ENCODE measurements at places on chromosomes 7 and 10.

DNA sequence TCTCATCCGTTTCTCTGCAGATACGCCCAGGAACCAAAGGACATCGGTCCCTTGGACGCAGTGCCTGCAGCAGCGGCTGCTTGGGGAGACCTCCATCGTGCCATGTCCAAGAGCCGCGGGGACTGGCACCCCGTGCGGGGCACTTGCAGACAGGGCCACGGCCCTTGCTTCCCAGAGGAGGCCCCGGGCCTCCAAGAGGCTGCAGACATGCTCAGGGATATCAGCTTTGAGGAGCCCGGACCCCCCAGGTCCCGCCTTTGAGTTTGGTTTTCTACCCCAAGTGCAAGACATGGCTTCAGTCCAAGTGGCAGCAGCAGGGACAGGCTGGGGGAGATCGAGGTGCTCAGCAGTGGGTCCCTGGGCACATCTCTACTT lies 279.6 kb downstream of the ELFN1 start:
- no peaks in the 10 kb centered on the region for H3K27me3 ChIP-seq
- H3K27ac ChIP-seq, result no peak overlapping the region
- no peaks in the 10 kb centered on the region for H3K36me3 ChIP-seq
- no peak overlapping the region for H3K4me3 ChIP-seq
- DNase-seq, result no peak
- peaks cover 15% of the 10 kb centered on the region for H3K4me1 ChIP-seq

- H3K4me3 ChIP-seq, result no peak overlapping the region
- no peak overlapping the region for H3K27ac ChIP-seq
- DNase-seq, result no peak
- H3K36me3 ChIP-seq, result no peaks in the 10 kb centered on the region
Observed at GRCh38 chr7:135425036-135425435, 84.9 kb downstream of the CNOT4 start.

- H3K36me3 ChIP-seq, result no peaks in the 10 kb centered on the region
- H3K4me1 ChIP-seq, result no peaks in the 10 kb centered on the region
Observed at GRCh38 chr10:10043083-10043482, 974.6 kb upstream of the CELF2 start.

GRCh38 chr10:454860-455259 lies 234.6 kb downstream of the DIP2C start:
- H3K4me1 ChIP-seq, result peaks cover 18% of the 10 kb centered on the region
- no peak overlapping the region for H3K4me3 ChIP-seq
- H3K27ac ChIP-seq, result no peak overlapping the region
- peak; percentile 65 for DNase-seq

DNA sequence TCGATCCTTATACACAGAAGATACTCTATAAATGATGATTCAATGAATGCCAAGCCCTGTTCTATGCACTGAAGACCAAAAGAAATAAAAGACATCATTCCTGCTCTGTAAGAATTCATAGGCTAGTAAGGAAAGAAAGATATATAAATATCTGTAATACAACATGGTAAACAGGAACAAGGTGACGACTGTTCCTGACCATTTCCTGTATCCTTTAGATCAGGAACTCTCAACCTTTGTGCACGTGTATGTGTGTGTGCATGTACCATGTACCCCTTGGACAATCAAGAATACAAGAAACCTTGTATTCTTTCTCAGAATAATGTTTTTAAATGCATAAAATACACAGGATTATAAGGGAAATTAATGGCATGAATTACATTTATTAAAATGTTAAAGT lies 7.3 kb upstream of the HK1 start:
- H3K36me3 ChIP-seq, result no peaks in the 10 kb centered on the region
- no peak for DNase-seq
- H3K27me3 ChIP-seq, result peaks cover 6% of the 10 kb centered on the region

GRCh38 chr7:87767827-87768226 lies 108.3 kb downstream of the SLC25A40 start:
- H3K4me1 ChIP-seq, result no peaks in the 10 kb centered on the region
- no peaks in the 10 kb centered on the region for H3K27me3 ChIP-seq
- no peak overlapping the region for H3K27ac ChIP-seq
- DNase-seq, result no peak
- H3K4me3 ChIP-seq, result no peak overlapping the region
- no peaks in the 10 kb centered on the region for H3K36me3 ChIP-seq

DNA sequence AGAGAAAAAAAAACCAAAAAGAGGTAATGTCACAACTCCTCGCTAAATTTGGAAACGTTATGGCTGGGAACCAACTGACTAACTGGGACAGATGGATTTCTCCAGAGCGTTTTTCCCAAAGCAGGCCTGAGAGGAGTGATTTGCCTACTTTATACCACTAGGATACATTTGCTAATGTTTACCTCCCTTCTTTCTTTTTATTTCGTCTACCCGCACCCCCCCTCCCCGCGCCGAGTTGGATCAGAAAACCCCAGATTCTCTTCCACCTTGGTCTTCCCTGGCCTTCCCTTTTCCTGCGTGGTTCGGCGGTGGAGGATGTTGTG lies 7.2 kb downstream of the CPA2 start:
- peak; percentile 96 for DNase-seq
- peak overlapping the region; percentile 16 for H3K4me3 ChIP-seq
- H3K27ac ChIP-seq, result peak overlapping the region; percentile 97

DNA sequence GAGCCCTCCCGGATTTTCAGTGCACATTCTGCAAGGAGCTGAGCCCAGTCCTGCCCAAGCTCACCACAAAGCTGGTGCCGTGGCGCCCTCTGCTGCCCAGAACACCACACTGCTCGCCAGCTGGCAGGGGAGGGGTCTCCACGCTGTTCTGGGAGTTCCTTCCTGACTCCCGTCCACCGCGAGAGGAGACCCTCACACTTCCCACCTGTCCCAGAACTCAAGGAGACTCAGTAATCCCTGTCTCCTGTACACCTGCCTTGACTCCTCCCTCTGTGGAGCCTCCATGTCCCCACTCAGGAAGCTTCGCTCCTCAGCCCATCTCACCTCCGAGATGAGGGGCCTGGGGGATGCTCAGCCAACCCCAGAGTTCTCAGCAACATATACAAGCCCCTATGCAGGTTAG lies 11.3 kb downstream of the C10orf105 start:
- H3K4me1 ChIP-seq, result peaks cover 18% of the 10 kb centered on the region
- no peak overlapping the region for H3K27ac ChIP-seq
- no peaks in the 10 kb centered on the region for H3K27me3 ChIP-seq
- H3K36me3 ChIP-seq, result no peaks in the 10 kb centered on the region
- H3K4me3 ChIP-seq, result no peak overlapping the region

All from muscle of leg (tissue), 16 donors.